Stimulated activated CD4-positive, alpha-beta T cell treated with anti-CD3 and anti-CD28 coated beads, Interleukin-2, amount 100 ng/mL, for 48 hours (primary cell): ENCODE measurements at places on chromosomes 3 and 15.
A peak's percentile ranks its signal among the peaks of the same experiment; 100 is the strongest.

DNA sequence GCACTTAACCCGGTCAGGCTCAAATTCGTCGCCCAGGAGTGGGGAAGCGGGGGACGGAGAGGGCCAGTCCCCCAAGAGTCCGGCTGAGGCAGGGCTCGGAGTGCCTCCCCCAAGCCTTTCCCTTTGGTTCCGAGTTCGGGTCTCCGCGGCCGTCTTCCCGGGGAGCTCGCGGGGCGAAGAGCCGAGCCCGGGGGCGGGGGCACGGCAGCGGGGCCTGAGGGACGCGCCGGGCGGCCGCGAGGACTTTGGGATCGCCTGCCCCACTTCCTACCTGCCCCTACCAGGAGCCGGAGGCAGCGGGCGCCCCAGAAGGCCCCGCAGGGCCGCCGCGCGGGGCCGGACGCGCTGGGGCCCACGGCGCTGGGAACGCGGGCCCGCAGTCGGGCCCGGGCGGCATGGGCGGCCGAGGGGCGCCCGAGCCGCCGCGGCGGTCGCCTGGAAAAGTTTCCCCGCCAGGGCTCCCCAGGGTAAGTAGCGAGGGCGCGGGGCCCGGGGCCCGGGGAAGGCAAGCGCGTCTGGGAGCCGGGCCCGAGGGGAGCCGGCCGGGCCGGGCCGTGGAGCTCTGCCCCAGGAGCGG lies 2.8 kb downstream of the FURIN start:
- DNase-seq: no peak

DNA sequence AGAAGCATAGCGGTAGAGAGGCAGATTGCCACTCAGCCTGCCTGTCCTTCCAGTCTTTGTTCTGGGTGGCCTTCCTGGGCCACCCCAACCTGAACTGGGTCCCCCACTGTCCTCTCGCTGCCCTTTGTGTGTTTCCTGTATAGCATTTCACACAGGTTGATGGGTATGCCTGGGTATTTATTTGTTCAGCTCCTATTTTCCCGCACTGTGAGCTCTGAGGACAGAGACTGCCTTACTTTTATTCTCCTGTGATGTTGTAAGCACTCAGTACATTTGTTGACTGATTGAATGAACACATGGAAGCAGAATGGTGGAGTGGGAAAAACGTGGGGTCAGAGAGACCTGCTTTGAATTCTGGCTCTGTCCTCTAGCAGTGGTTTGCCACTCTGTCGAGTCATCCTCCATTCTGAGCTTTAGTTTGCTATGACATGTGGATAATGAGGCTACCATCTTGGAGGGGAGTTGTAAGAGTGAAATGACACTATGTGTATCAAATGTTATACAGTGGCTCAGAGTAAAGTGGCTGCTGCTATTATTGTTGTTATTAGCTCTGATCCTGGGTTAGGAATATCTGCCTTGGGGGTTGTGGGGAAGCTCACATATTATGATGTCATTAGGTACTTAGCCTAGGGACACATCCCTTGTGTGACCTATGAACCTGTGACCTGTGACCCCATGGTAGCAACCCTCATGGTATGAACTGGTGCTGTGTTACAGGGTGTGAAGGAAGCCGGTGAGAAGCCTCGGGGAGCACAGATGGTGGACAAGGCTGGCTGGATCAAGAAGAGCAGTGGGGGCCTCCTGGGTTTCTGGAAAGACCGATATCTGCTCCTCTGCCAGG lies 6.4 kb downstream of the PLEKHO2 start:
- no peak for DNase-seq

DNA sequence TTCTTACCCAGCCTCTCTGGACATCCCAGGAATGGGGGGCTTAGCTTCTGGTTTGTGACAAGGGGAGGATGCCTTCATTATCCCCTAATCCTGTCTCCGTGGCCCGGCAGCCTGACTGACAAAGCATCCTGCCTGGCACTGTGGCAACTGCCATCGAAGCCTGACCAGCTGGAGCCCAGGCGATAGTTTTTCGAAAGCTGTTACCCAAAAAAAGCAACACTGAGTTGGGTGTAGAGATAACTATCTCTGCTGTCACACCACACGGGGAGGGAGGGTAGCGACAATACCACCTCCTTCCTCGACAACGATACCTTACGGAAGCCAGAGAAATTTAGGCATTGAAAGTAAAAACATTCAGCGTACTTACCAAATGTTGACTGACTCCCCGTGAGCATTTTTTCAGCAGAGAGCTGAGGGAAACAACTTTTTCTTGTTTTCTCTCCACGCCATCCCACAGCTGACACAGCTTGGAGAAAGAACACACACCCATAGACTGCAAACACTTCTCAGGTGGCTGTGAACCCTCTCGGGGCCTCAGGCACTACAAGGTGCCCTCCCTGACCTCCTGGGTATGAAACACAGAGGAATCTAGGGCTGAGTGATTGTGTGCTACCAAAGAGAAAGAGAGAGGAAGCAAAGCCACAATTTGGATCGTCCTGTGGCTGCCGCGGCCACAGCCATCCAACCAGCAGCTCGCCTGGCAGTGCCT lies 361.9 kb upstream of the ICE2 start:
- peak; percentile 30 for DNase-seq

DNA sequence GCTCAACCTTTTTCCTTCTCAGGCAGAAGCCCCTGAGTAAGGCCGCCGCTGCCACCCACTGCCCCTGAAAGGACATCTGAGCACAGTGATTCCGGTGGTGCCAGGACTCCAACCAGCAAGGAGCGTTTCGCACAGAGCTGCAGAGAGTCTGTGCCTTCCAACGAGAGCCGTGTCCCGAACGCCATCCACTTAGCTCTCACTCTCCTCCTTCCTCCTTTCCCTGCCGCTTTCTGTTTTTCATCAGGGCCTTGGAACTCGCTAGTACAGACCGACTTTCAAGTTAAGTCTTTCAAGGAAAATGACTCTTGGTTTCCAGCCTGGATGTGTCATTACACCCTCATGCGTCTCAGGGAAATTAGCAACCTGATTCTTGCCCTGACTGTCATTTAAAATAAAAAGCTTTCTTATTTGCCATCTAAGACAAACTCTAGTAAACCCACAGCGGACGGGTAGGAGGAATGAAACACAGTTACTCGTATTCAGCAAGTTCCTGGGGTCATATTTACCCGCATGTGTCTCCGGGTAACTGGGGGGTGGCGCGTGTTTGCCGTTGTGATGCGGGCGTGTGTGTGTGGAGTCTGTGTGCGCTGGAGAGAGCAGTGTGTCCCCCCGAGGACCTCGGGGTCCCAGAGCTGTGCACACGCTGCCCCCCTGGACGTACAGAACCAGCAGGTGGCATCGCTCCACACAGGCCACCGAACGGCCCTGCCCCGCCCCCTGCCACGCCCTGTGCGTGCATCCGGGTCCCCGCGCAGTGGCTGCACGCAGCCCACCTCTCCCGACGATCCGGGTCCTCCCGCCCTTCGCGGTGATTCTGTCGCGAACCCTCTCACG lies 30.4 kb upstream of the ALDH1A3 start:
- DNase-seq: peak; percentile 41

- DNase-seq: no peak
These were observed 46.1 kb upstream of the SLCO2A1 start for GRCh38 chr3:134075846-134076245.
